A549 treated with dexamethasone at 1 μM for 4 hours (cell line): ENCODE measurements at places on chromosomes 5 and 9. TPM values are rescaled to one million over a fixed set of nuclear protein-coding genes. Genes with fewer than 3 reads are reported as not detected.

The IGFBPL1 gene
- total RNA-seq: 1.7 to 3.1 TPM (median 2.5 TPM) in 5 replicates

The RASGEF1C gene
- 0.05 to 0.23 TPM (median 0.11 TPM) in 5 replicates for total RNA-seq

The CDKN2A gene
- not detected in 5 replicates for total RNA-seq

The IL12B gene
- 0.02 to 0.07 TPM (median 0.02 TPM) in 3 of 5 replicates, not detected in the others for total RNA-seq

The SPINK13 gene
- 0.13 to 0.31 TPM (median 0.19 TPM) in 4 of 5 replicates, not detected in the other for total RNA-seq

The TNFAIP8 gene
- 12.2 to 26.2 TPM (median 16.4 TPM) in 5 replicates for total RNA-seq

The JAKMIP2 gene
- total RNA-seq: not detected in 5 replicates

The MGAT4B gene
- total RNA-seq: 170 to 190 TPM (median 176 TPM) in 5 replicates

The SCAMP1 gene
- 17.8 to 30.4 TPM (median 26.8 TPM) in 5 replicates for total RNA-seq

The SLC46A2 gene
- total RNA-seq: not detected in 5 replicates

The WWC1 gene
- total RNA-seq: 69.1 to 91.1 TPM (median 80.7 TPM) in 5 replicates

The RAB3C gene
- not detected in 5 replicates for total RNA-seq

The PIP5K1B gene
- not detected in 5 replicates for total RNA-seq

The RPL7A gene
- total RNA-seq: 3,041 to 3,423 TPM (median 3,202 TPM) in 5 replicates

The LCN9 gene
- 0.14 to 0.30 TPM (median 0.22 TPM) in 3 of 5 replicates, not detected in the others for total RNA-seq

The SIT1 gene
- total RNA-seq: not detected in 5 replicates

The WASHC1 gene
- total RNA-seq: 6.4 to 10.8 TPM (median 9.8 TPM) in 5 replicates
